Left colon (tissue), 2 donors: ENCODE measurements at places on chromosomes 5 and 9. TPM values are rescaled to one million over a fixed set of nuclear protein-coding genes. Genes with fewer than 3 reads are reported as not detected.

Gene SPATA31A3
- total RNA-seq, result not detected

DNA sequence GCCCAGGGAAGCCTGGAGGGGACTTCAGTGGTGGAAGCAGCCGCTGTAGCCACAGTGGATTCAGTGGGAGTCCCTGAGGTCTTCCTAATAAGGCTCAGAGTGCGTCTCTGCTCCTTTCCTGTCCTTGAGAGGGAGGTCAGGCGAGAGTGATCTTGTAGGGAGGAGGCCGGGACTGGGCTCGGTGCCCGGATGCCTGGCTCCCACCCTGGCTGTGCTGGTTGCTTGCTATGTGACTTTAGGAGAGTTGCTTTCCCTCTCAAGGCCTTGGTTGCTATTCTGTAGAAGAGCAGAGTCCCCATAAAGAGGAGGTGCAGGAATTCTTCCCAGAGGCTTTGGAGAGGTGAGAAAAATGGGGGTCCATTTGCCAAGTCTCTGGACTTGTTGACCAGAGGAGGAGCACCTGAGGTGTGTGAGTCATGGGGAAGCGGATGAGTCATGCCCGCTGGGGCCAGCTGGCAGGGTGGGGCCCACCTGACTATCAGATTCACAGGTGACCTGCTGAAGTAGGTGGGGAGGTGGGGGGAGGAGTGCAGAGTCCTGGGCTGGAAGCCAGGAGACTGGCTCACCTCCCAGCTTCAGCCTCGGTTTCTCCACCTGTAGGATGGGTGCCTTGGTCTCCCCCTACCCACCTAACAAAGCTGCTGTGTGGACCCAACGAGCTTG is 13.8 kb downstream of the GSN start:
- DNase-seq, result peak; percentile 92

GRCh38 chr9:94005272-94005901 is 50.2 kb upstream of the BARX1 start:
- DNase-seq, result peak; percentile 32

- no peak for DNase-seq
Measured at GRCh38 chr5:179319741-179320281, 25.4 kb downstream of the ADAMTS2 start.

Gene PAM
- total RNA-seq, result 71.4 TPM

Gene LEAP2
- total RNA-seq, result 2.9 TPM

DNA sequence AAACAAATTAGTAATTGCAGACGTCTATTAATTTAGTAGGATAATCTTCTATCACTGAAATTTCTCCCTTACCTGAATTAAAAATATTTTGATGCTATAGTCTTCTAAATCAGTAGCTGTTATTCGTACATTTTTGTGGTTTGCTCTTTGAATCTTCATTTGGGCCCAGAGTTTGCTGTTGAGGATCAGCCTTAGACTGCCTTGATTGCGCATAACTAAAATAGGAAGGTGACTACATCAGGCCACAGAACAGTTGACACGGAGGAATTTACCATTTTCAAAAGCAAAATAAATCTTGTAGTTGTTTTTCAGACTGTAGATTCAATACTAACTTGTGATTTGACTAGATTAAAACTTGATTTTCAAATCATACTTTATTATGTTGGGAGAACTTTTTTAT is 11.8 kb upstream of the NADK2 start:
- DNase-seq, result no peak

Gene GMCL2
- not detected for total RNA-seq

- peak; percentile 79 for DNase-seq
Measured at GRCh38 chr9:36074870-36075532, 38.3 kb downstream of the RECK start.

DNA sequence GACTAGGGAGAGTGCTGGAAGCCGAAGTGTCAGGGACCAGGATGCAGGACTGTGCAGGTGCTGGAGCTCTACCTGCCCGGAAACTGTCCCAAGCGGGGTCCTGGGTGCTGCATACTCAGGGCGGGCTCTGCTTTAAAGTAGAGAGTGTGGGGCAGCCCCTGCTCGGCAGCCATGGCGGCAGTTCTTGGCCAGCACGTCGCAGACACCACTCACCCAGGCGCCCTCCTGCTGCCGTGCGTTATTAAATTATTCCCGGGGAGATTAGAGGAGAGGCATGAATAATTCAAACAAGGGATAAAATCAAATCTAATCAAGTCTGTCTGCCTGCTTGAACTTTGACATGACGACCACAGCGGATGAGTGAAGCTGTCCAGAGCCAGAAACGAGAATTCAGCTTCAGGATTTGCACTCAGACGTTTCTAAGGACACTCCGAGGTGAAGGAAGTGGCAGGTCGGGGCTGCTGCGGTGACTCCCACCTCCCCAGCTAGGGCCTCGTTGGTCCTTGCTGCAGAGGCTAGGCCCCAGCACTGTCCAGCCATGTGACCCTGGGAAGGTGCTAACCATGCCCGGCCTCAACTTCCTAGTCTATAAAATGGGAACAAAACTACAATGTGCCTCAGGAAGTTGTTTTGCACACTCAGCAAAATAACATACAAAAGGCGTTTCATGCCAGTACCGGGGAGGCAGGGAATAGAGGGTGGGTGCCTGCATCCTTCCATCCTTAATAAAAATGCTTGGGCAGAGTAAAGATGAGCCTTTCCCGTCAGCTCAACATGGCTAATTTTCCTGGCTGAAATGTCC is 91.3 kb upstream of the ADAMTS2 start:
- DNase-seq, result no peak

- DNase-seq, result no peak
Measured at GRCh38 chr9:136180586-136180985, 24.3 kb downstream of the LHX3 start.

- no peak for DNase-seq
Measured at GRCh38 chr5:83281658-83282057, 189.9 kb upstream of the VCAN start.

GRCh38 chr9:108443741-108444140 is 412.0 kb downstream of the ACTL7B start:
- no peak for DNase-seq

GRCh38 chr5:149257889-149258705 is 13.6 kb upstream of the AFAP1L1 start:
- DNase-seq, result no peak

Gene MZB1
- total RNA-seq, result 36.9 TPM

GRCh38 chr9:8552732-8553131 is 753.2 kb upstream of the DMAC1 start:
- DNase-seq, result no peak

- DNase-seq, result no peak
Measured at GRCh38 chr5:107184066-107184465, 486.7 kb downstream of the EFNA5 start.

DNA sequence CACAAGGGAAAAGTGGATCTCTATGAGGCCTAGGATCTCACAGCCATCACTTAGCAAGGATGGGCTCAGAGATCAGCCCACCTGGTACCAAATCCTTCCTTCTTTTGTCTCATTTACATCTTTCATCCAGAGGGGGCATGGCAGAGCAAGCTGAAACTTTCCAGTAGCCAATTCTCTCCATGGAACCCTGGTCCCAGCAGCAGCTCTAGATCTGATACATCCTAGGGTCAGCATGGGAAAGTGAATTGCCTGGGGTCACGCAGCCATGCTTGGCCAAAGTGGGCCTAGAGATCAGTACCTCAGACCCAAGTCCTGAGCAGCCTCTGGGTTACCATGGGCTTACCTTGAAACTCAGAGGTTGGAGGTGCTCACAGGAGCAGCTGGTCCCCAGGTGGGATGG is 170.5 kb downstream of the GABBR2 start:
- DNase-seq, result no peak

Gene WDR5
- 20.7 TPM for total RNA-seq

- no peak for DNase-seq
Measured at GRCh38 chr5:28265877-28266276, 1227.5 kb upstream of the CDH9 start.

Gene IGIP
- total RNA-seq, result 9.3 TPM

Gene ACOT12
- not detected for total RNA-seq

DNA sequence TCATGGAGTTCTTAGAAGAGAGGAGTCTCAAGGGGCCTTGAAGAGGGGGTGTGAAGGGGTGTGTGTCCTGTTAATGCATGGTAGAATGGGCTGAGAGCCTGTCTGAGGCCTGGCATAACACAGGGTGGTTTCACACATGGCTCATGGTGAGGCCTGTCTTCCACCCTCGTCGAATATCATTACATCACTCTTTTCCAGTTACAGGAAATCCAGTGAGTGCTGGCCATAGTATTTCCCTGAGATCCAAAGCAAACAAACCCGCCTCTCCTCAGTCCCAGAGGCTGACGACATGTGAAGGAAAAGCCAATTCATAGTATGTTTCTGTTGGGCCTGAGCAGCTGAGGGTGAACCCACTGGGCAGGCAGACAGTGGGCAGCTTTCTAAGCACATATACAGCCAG is 159.4 kb upstream of the NR3C1 start:
- no peak for DNase-seq

Gene SPINK13
- not detected for total RNA-seq

- DNase-seq, result no peak
Measured at GRCh38 chr9:134049236-134049635, 18.6 kb downstream of the BRD3 start.

Gene S100Z
- total RNA-seq, result not detected

- DNase-seq, result no peak
Measured at GRCh38 chr5:163964671-163965070, 459.3 kb downstream of the MAT2B start.

DNA sequence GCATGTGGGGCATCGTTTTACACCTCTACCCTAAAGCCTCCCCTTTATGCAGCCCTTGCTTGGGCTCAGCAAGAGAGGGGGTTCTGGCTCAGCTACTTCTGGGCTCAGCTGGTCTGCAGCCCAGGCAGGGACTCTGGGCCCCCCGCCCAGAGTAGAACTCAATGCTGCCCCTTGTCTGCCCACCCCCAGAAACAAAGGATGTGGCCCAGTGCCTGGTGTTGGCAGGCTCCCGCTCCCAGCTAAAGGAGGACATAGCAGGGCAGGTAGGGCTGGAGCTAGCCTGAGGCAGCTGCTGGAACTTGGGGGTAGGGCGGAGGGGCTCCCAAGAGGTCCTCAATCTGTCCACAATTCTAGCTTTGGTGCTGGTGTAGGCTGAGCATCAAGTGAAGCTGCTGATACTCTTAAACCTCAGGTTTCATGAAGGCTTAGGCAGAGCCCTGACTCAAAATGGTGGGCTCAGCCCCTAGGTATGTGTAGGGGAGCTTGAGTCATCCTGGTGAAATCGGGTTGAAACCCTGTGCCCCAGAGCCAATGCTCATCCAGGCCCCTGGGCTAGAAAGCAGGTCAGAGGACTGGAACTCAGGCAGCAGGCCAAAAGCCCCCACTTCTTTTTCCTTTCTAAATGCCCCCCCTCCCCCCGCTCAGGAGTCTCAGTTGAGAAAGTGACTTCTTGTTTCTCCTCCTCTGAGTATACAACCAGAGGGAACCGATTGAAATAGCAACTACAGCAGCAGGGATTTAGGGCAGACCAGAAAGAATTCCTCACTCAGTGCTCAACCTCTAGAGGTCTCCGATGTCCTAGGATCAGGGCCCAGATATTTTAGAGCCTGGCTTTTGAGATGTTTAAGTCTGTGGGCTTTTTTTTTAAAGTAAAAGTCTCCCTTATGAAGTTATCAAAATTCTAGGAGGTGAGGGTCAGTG is 11.4 kb downstream of the PSD2 start:
- no peak for DNase-seq

- DNase-seq, result no peak
Measured at GRCh38 chr9:974996-975739, 1.3 kb upstream of the DMRT3 start.

DNA sequence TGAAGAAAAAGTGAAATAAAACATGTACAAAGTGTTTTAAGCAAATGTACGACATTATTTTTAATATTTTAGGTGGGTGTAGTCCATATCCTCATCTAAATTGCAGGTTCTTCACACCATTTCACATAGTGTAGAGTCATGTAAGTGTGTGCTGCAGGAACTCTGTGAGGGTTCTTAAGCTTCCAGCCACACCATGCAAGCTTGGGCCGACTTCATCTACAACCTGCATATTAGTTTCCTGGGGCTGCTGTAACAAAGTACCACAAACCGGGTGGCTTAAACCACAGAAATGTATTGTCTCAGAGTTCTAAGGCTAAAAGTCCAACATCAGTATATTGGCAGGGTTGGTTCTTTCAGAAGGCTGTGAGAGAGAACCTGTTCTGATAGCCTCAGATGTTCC is 10.2 kb downstream of the PAM start:
- DNase-seq, result no peak

Gene SLC4A9
- total RNA-seq, result 0.31 TPM

DNA sequence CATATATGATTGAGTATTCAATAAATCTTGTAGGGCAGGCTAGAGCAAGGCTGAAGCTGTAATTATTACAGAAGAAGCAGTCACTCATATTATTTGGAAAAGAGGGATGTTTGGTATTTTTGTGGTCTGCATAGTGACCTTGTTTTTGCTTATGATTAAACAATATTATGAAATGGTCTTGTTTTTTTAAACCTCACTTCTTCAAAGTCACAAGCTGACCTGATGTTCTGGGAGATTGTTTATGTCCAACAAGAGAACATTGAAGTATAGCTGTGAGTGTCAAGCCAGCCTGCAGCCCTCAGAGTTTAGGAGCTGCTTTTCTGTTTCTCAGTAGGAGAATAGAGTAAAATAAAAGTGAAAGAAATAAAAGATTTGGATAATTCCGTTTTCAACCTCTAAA is 342.2 kb downstream of the LRRC70 start:
- DNase-seq, result no peak

DNA sequence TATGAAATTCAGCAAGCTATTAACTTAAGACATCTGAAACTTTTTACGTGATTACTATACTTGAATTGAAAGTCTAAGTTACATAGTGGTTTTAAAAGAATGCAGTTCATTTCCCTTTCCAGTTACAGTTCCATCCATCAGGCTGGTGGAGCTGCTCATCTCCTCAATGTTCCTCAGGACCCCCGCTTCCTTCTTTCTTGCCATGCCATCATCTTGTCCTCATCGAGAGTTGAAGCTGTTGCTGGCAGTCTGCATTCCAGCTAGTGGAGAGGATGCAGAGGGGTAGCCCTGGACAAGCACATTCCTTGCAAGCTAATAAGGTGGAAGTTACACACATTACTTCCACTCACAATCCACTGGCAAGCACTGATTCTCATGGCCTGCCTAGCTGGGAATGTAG is 8.8 kb upstream of the RNF183 start:
- no peak for DNase-seq

Gene DDX4
- not detected for total RNA-seq

Gene PIK3R1
- total RNA-seq, result 71.4 TPM

DNA sequence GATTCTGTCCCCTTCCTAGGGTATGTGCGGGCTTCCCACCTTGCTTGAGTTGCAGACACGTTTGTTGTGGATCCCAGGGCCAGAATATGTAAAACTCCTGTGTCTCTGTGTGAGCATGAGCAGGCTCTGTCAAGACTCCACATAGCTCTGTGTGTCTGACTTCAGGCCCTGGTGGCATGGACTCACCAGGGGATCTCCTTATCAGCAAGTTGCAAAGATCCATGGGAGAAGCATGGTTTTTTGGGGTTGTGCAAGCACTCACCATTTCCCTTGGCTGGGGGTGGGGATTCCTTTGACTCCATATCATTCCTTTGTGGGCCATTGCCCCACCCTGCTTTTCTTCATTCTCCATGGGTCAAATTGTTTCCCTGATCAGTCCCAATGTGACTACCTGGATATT is 205.6 kb downstream of the TUSC1 start:
- DNase-seq, result no peak

- DNase-seq, result peak; percentile 25
Measured at GRCh38 chr9:93301291-93301811, 117.4 kb downstream of the WNK2 start.

GRCh38 chr5:67037171-67037570 is 159.4 kb downstream of the CD180 start:
- no peak for DNase-seq

Gene PTPN3
- 27.7 TPM for total RNA-seq

Gene SEMA6A
- total RNA-seq, result 103 TPM

GRCh38 chr9:91191411-91192380 is 170.0 kb downstream of the AUH start:
- no peak for DNase-seq

GRCh38 chr9:69431777-69432176 is 106.8 kb downstream of the ENTREP1 start:
- DNase-seq, result no peak

Gene PDLIM4
- total RNA-seq, result 1.5 TPM
